Activated CD4-positive, alpha-beta T cell treated with anti-CD3 and anti-CD28 coated beads for 4 hours (primary cell): ENCODE measurements at places on chromosomes 1 and 21.
A peak's percentile ranks its signal among the peaks of the same experiment; 100 is the strongest.

GRCh38 chr1:86823821-86824500 is 90.0 kb downstream of the SELENOF start:
- DNase-seq, result no peak

DNA sequence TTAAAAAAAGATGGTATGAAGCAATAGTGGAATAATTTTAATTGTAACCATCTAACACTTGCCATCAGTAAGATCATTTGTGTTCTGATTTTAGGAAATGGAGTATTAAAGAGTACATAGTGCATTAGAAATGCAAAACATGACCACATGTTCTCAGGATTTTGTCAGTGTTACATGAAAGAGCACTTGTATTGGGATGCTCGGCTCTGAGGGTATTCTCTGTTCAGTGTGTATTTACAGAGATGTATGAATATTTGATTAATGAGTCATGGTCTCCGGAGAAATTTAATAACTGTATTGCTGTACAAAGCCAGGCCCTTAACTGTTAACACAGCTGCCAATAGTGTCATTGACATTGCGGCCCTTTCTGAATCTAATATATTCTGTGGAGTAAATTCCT is 91.7 kb downstream of the ATG4C start:
- no peak for DNase-seq

- DNase-seq, result no peak
Observed at GRCh38 chr1:188427642-188428041, 1598.9 kb downstream of the PLA2G4A start.

- DNase-seq, result no peak
Observed at GRCh38 chr1:224427346-224427745, 7.3 kb downstream of the WDR26 start.

DNA sequence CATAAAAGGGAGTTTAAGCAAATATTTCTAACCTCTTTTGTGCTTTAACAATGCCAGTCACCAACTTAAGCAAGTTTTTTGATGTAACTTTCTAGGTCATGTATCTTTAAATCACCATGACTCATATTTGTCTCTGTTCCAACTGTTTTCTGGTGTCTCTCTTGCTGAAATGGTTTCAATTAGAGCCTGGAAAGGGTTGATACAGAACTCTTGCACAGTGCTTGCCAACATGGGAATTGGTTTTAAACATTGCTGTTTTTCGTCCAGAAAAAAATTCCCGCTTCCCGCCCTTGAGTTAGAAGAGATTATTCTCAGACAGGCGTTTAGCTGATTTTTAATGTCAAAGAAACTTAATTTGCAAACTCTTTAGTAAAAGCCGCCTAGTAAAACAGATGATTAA is 46.4 kb upstream of the SLC22A15 start:
- no peak for DNase-seq

- no peak for DNase-seq
Observed at GRCh38 chr1:81543764-81544163, 257.0 kb upstream of the ADGRL2 start.

DNA sequence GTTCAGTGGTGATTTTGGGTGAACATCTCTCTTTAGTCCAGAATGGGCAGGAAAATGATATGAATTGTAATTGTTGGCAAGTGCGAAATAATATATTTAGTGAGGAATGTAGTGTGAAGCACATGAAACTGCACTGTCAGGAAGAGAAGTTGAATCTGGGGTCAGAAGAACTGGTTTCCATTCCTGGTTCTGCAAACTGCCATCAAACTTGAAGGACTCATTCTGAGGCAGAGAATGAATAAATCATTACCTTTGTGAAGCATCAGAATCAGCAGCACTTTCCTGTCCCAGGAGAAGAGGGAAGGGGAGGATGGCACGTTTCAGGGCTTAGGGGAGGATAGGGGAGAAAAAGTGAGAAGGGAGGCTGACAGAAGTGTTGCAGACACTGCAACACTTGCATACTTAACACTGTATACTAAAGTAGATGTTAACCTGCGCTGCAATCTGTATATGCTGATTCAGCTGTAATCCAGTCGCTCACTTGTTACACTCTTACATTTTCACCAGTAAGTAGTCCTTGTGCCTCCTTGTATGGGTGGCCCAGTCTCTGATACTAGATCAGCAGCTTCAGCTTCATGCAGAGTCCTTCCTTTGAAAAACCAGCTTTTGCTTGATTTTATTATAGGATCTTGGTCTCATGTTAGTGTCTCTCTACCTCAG is 10.5 kb upstream of the RPTN start:
- no peak for DNase-seq

DNA sequence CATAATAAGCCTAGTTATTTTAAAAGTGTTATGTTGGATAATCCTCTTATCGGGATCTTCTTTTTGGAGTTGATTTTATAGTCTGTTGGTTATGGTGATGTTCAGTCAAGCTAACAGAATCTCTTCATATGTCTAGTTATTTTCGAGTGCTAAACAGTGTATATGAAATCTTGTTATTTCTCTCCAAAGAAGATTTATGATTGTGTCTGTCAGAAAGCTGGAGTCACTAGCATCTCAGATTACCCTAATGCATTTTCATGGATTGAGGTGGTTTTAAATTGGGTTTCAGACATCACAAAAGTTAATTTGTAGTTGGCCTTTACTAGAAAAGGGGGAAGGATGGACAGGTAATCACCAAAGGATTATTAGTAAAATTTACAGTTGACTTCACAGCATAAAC is 13.3 kb downstream of the MAEL start:
- DNase-seq, result no peak

DNA sequence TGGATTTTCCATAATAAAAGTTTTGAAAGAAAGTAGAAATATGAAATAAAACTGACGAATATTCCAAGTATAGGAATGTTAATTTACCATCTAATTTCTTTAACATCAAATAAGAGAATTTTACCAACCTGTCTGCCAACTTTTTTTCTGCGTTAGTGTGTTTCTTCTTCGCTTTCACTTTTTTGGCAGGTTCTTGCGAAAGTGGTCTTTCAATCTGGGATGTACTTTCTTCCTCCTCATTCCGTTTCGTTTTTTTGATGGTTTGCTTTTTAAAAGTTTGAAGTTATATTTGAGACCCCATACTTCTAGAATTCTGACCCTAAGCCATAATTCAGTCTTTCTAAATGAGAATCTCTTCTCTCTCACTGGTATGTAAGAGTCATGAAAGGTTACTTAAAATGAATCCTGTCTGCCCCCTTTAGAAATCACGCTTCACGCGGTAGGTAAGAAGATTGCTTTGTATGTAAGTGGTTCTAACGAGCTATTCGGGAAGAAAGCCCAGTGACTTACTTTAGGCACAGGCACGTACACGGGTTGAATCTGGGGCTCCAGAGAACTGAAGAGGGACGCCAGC is 580 bp downstream of the RBM34 start:
- DNase-seq, result no peak

DNA sequence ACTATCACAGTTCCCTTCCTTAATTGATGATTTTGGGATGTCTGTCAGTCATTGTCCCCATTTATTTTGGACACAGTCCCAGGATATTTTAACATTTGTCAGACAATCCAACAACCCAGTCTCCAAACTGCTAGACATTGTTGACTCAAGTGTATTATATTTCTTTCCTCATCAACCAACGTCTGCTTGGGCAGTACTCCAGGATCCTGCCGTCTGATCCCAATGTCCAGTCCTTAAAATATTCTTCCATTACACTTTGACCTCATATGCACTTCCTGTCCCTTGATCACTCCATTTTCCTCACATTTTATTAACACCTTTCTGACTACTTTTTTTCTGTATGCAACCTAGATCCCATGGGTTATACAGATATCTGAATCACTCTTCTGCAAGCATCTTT is 39.8 kb upstream of the KIAA0040 start:
- no peak for DNase-seq

- DNase-seq, result no peak
Observed at GRCh38 chr1:15935056-15935950, 40.6 kb downstream of the ZBTB17 start.

- DNase-seq, result no peak
Observed at GRCh38 chr1:64685217-64685616, 59.7 kb upstream of the RAVER2 start.

DNA sequence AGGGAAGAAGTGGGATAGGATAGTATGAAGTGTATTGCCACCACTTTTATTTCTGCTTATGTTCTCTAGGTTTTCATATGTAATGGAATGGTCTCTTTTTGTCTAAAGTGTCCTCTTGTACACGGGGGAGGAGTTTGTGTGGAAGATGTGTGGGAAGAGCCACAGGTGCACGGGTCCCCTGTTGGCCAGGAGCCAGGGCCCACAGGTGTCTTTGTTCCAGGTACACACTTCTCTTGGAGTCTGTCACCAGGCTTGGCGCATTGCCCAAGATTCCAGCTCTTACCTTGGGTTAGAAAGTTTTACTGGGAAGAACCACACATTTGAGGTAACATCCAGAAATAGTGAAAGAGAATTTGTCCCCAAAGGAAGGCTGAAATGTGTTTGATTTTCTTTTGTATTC is 10.5 kb downstream of the TENT5C start:
- no peak for DNase-seq

GRCh38 chr1:185365951-185366350 is 48.9 kb upstream of the IVNS1ABP start:
- DNase-seq, result no peak

DNA sequence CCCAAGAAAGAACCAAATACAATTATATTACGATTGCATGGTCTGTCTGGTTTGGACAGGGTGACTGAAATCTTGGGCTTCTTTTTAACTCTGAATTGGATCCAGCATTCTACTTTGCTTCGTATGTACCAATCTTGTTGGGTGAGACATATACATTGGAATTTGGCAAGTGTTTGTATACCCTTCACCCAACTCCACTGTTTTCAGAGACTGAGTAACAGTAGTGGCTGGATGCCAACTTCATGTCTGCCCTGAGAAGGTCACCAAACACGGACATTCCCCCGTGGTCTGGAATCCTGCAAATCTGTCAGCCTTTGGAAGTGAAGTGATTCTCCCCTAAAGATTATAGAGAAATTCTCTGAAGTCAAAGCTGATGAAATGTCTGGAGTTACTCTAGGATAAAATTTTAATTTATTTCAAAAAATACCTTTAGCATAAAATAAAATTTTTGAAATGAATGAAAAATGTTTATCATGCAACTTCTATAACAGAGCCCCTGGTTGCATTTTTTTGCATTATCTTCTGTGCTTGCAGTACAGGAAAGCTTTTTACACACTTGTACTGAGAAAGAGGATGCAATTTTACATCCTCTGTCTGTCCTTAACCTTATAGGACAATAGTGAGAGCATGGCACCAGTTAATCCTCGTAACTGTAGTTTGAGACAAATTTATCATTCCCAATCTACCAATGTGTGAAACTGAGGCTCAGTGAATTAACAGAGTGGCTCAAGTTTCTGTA is 201.8 kb downstream of the DISC1 start:
- DNase-seq, result no peak

GRCh38 chr21:44844256-44844655 is 26.4 kb upstream of the SUMO3 start:
- DNase-seq, result no peak

DNA sequence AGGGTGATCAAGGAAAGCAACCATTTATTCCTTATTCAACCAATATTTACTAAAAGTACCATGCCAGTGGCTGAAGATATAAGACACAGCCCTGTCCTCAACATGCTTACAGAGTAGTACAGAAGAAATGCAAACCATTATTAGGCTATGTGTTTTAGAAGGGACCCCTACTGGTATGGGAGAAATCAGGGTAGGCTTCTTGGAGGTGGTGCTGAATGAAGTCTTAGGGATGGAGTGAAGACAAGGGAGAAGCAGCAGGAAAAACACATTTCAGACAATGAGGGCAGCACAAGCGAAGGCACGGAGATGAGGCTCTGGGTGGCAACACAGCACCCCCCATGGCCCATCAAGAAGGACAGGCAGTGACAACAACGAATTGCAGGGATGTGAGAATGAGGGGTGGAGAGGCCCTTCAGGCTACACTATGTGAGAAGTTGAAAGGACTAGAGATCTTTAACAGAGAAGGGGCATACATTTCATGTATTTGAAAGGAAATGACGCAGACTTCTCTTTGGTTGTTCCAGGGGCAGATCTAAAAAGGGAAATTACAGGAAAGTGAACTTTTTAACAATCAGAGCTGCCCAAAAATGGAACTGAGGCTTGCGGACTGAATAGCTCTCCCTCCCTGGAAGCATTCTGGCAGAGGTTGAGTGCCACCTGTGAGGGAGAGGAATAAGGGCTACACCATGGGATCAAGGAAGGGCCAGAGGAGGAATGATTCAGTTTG is 16.8 kb upstream of the CD58 start:
- DNase-seq, result no peak

- no peak for DNase-seq
Observed at GRCh38 chr1:107843989-107844388, 121.0 kb downstream of the VAV3 start.

GRCh38 chr1:7493711-7494454 is 277.2 kb upstream of the VAMP3 start:
- no peak for DNase-seq

- DNase-seq, result peak; percentile 41
Observed at GRCh38 chr1:183956559-183957188, 80.9 kb downstream of the COLGALT2 start.

DNA sequence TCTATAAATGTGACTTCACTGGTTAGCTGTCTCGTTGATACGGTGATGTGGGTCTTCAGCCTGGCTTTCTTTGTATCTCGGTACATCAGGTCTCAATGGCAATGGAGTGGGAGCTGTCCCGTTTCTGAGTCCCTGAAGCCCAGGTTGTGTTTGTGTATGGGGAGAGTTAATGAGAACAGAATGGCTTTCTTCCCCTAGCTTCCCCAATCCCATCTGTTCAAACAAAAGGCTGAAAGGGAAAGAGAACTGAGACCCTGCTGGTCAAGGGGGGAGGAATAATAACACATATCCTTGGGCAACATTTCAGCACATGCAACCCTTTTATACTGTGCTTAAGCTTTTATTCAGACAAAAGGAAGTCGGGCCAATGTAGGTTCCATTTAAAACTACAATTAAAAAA is 28.4 kb upstream of the CASQ2 start:
- DNase-seq, result no peak

DNA sequence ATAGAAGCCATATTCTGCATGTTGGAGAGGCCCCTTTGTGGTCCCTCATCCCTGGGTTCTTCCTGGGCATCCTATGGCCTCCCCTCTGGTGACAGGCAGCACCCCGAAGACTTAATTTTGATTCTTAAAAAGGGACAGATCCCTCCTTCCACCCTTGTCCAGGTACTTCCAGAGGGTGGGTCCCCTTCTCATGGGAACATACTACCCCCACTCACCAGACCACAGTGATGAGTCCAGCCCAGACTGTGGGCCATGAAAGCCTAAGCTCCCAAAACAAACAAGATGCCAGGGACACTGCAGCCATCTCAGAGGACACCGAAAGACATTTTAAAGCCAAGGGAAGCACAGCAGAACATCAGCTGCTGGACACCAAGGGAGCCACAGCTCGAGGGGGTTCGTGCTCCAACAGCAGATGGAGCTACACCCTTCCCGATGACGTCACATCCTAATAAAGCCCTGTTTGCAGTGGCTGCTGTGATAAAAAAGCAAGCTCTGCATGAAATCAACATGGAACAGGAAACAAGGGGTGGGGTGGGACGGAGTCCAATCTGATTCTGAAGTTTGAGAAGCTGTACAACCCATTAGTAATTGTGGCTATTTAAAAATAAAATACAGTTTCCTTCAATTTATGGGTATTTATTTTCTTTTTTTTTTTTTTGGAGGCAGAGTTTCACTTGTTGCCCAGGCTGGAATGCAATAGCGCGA is 32.4 kb downstream of the GNB1 start:
- peak; percentile 13 for DNase-seq

GRCh38 chr1:30525971-30526651 is 197.3 kb downstream of the MATN1 start:
- no peak for DNase-seq
